ENCODE measurements at places on chromosomes 5 and 9.

GRCh38 chr5:111232311-111233051, 8.3 kb downstream of the CAMK4 start:
- DNase-seq = no peak

DNA sequence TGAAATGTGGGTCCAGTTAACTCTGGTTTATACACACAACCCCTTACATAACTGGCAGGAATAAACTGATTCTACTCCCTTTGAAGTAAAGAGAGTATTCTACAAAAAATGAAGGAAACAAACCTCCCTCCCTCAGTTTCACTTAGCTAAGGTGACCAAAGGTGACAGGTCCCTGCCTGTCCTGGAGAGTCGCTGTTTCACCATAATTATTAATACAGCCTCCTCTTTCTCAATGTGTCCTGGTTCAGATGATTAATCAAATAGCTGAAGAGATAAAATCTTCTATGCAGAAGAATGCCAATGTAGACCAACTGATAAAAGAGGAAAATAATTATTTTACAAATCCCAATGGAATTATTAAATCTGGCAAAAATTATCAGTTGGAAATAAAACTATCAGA, 163.7 kb upstream of the GNA14 start:
- DNase-seq = no peak

- no peak for DNase-seq
Observed at GRCh38 chr5:62791059-62791458, 212.4 kb downstream of the LRRC70 start.

DNA sequence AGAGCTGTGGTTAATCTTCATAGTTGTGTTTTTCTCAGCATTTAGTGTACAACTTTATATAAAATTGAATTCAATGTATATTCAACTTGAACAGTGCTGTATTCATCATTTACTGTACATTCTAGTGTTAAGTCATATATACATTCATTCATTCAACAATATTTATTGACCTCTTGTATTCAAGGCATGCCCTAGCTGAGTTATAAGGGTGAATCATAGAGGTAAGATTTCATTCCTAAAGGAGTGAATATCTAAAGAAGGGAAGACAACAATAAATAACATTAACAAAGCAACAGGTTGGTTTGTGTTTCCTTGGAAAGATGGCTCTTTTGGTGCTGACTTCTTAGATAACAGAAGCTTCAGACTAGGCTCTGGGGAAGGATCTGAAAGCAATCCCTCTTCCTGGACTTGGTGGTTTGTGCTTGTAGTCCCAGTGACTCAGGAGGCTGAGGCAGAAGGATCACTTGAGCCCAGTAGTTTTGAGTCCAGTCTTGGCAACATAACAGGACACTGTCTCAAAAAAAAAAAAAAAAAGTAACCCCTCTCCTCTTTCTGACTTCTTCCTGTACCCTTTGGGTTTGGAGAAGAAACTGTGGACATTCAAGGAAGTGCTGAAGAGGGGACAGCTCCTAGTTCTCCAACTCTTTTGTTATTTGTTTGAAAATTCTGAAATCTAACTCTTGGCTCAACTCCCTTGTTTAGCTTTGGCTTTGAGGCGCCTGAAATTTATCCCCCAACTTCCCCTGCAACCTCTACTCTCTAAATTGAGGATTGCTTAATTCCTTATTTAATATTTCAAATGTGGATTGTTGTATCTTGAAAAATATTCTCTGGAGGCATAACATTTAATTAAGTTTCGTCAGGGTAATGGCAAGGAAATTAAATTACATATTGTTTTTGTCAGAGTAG, 80.2 kb downstream of the OSTF1 start:
- DNase-seq = no peak

GRCh38 chr5:43649256-43649655, 46.3 kb downstream of the NNT start:
- DNase-seq = no peak

GRCh38 chr9:137793196-137793841, 84.3 kb upstream of the CACNA1B start:
- DNase-seq = no peak

- no peak for DNase-seq
Observed at GRCh38 chr5:112036206-112036605, 279.2 kb upstream of the NREP start.

GRCh38 chr5:41924526-41924871, 582 bp upstream of the FBXO4 start:
- DNase-seq = no peak

- DNase-seq = no peak
Observed at GRCh38 chr5:3931976-3932375, 336.3 kb downstream of the IRX1 start.

DNA sequence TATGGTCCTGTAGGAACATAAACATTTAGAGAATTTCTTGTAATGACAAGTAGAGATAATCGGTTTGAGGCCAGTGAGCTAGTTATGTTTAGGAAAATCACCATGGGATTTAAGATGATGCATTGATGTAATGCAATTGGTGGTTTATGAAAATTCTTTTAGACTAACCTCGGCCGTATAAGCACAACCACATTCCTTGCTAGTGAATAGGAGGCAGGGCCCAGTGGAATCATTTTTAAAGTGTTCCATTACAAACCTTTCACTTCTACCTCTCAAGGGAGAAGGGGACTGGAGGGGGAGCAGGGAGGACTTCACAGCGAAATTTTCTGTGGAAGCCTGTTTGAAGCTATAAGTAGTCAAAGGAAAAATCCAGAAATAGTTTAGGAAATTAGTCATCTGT, 71.8 kb upstream of the NFIL3 start:
- no peak for DNase-seq

DNA sequence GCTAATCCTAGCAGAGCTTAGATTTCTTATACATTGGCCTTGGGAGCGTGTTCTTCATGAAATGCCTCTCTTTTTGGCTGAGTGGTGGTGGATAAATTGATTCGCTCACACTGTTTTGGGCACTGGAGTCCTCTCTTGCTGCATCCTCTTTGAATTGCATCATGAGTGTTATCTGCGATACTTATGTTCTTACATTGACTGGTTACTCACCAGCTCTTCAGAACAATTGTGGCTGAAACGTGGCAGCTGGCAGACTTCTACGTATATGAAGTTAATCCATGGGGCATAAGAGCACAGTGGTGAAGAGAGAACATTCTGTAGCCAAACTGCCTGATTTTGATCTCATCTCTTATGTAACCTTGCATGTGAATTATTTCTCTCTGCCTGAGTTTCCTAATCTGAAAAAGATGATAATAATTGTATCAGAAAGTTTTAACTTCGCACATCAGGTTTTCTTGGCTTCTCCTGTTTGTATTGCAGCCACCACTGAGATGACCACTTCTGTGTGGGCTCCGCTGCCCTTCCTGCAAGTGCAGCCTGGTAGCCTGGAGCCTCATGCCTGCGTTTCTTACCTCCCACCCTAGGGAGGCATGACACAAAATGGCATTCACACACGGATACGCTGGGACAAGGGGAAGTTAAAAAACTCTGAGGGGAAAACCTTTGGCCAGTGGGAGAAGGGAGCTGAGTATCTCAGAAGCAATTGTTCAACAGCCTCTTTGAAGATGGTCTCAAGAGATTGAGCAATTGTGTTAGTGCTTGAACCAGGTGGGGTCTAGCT, 295.2 kb downstream of the ARHGAP26 start:
- no peak for DNase-seq

DNA sequence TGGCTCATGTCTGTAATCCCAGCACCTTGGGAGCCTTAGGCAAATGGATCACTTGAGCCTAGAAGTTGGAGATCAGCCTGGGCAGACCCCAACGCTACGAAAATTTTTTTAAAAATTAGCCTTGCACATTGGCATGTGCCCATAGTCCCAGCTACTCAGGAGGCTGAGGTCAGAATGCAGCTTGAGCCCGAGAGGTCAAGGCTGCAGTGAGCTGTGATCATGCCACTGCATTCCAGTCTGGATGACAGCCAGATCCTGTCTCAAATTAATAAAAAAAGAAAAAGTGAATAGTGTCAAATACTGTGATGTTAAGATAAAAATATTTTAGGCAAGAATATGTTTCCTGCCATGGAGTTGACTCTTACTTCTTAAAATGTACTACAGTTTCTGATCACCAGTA, 5.3 kb downstream of the FBN2 start:
- DNase-seq = no peak

DNA sequence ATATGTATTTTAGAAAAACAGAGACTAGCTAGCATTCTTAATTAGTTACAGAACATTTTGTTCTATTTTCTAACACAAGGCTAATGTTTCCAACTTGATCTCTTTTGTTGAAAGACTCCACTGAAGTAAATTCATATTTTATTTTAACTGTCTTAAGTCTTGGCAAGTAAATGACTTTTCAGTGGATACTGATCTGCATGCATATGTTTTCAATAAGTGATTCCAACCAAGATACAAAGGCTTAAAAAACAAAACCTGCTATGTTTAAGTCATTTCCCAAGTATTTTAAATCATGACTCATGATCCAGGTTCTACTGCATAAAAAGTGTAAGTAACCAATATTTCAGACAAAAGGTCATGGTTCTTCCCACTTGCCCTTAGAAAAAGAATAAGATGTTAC, 5.7 kb downstream of the CDO1 start:
- no peak for DNase-seq

- no peak for DNase-seq
Observed at GRCh38 chr5:58024151-58024550, 435.7 kb downstream of the PLK2 start.

- DNase-seq = no peak
Observed at GRCh38 chr9:80555782-80556325, 984.1 kb downstream of the TLE4 start.

DNA sequence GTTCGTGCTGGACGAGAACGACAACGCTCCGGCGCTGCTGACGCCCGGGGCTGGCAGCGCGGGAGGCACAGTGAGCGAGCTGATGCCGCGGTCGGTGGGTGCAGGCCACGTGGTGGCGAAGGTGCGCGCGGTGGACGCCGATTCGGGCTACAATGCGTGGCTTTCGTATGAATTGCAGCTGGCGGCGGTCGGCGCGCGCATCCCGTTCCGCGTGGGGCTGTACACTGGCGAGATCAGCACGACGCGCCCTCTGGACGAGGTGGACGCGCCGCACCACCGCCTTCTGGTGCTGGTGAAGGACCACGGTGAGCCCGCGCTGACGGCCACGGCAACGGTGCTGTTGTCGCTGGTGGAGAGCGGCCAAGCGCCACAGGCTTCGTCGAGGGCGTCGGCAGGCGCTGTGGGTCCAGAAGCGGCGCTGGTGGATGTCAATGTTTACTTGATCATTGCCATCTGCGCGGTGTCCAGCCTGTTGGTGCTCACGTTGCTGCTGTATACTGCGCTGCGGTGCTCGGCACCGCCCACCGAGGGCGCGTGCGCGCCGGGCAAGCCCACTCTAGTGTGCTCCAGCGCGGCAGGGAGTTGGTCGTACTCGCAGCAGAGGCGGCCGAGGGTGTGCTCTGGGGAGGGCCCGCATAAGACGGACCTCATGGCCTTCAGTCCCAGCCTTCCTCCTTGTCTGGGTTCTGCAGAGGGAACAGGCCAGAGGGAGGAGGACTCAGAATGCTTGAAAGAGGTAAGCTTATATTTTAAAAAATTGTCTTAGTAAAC, 2.2 kb downstream of the PCDHA13 start:
- DNase-seq = no peak

DNA sequence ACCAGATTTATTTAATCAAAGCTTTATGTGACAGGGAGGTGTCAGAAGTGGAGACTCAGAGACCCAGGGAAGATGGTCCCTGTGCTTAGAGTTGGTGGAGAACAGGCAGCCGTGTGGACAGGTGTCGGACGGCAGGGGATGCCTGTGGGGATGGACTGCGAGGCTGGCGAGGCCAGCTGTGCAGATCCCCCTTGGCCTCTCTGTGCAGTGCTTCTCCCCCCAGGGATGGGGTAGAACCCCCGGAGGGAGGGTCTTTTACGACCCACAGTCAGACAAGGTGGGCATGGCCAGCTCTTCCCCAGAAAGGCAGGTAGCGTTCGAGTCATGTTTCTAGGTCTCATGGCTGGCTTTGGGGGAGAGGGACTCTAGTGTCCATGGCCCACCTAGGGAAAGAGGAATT, 4.7 kb upstream of the SLC2A6 start:
- DNase-seq = no peak

- DNase-seq = no peak
Observed at GRCh38 chr9:127543973-127544533, 68.0 kb upstream of the STXBP1 start.

- DNase-seq = no peak
Observed at GRCh38 chr5:54885636-54886035, 99.8 kb downstream of the ESM1 start.

DNA sequence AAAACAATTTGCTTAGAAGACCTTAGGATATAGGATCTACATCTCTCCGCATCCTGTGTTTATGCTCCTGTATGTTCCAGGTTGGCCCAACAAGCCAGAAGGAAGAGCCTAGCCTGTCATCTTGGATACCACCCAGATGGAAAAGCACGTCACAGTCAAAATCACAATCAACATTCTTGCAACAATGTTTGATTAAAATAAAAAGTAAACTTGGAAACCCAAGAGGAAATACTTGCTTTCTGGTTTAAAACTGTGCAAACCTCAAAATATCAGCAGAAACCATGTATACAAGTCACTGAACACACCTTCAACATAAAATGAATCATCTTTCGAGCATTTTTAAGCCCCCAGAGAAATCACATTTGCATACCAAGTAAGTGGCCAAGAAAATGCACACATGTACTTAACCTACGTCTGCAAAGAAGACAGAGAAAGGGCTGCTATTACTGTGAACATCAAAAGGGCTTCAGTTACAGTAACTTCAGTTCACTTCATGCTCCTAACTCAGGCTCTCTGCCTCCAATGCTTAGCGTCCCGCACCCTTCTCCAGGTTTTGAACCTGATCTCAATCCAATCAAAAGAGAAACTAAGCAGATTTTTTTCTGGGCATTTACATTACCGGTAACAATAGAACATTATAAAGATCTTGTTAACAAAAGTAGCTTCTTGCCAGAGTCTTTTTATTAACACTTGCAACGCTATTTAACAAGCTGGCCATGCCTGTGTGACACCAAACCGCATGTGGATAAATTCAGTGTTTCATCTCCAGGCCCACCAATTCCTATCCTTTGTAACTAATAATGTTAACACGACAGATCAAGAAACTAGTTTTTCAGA, 1.3 kb downstream of the ENC1 start:
- DNase-seq = no peak

DNA sequence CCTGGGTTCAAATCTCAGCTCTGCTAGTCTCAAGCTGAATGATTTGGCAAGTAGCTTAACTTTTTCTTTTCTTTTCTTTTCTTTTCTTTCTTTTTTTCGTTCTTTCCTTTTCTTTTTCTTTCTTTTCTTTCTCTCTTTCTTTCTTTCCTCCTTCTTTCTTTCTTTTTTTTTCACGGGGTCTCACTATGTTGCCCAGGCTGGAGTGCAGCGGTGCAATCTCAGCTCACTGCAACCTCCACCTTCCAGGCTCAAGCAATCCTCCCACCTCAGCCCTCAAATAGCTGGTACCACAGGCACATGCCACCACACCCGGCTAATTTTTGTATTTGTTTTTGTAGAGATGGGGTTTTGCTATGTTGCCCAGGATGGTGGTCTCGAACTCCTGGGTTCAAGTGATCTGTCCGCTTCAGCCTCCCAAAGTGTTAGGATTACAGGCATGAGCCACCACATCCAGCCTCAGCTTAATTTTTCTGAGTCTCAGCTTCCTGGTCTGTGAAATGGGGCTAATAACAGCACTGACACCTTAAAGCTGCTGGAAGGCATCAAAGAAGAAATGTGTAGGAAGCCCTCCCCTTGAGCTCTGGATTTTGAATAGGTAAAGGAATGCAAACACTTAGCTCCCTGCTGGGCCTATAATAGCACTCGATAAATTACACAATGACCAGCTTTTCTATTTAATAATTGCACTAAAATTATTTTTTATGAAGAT, 17.5 kb upstream of the PPARGC1B start:
- no peak for DNase-seq

All from NCI-H187 treated with DMSO at 0.1 percent for 48 hours (cell line).